HTR-8/SVneo (cell line): ENCODE measurements at places on chromosomes 1 and 21.

DNA sequence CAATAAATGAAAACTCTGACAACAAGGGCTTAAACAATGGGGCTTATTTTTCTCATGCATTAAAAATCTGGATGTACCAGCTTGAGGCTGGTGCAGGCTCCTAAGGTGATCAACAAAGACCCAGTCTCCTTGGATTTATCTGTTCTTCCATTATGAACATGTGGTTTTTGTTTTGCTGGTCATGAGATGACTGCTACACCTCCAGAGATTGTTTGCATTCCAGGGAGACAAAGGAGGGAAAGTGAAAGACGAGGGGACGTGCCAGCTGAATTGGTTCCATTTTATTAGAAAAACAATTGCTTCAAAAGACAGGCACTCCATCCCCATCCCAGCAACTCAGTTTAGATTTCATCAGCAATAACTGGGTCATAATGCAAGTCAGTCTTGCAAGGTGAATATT is 90.9 kb upstream of the KCNK1 start:
- DNase-seq = no peak

DNA sequence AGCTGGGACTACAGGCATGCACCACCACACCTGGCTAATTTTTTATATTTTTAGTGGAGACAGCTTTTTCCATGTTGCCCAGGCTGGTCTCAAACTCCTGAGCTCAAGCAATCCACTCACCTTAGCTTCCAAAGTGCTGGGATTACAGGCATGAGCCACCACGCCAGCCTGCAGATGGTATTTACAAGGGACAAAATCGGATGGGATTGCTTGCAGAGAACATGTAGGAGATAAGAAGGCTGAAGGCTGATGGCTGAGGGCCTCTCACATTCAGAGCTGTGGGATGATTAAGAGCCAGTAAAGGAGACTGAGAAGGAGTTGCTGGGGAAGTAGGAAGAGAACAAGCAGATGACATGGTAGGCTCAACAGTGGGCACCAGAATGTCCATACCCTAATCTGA is 24.0 kb upstream of the QSOX1 start:
- DNase-seq = no peak

- DNase-seq = no peak
Measured at GRCh38 chr1:199096591-199096990, 457.8 kb downstream of the PTPRC start.

DNA sequence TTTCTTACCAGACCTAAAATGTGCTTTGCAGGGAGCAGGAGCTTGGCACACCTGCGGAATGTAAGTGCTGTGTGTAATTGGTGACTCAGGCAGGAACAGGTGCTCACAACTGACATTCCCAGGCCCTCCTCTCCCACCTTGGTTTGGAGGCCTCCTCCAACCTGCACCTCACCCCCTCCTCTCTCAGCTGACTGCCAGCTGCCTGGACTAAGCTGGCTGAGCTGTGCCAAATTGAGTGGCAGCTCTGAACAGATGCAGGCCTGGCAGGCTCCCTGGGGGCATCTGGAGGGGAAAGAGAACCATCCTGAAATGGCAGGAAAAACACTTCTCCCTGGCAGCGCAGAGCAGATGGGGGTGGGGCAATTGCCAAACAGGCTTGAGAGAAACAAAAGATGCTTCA is 91.7 kb upstream of the PGBD5 start:
- DNase-seq = no peak

- no peak for DNase-seq
Measured at GRCh38 chr1:68426594-68426993, 23.2 kb downstream of the RPE65 start.

GRCh38 chr21:45433911-45434644 is 29.1 kb downstream of the COL18A1 start:
- DNase-seq = no peak

GRCh38 chr1:237763137-237763536 is 127.6 kb downstream of the ZP4 start:
- no peak for DNase-seq

GRCh38 chr1:237390823-237391222 is 348.8 kb downstream of the RYR2 start:
- DNase-seq = no peak

- DNase-seq = no peak
Measured at GRCh38 chr1:33092438-33092837, 11.5 kb downstream of the AZIN2 start.

DNA sequence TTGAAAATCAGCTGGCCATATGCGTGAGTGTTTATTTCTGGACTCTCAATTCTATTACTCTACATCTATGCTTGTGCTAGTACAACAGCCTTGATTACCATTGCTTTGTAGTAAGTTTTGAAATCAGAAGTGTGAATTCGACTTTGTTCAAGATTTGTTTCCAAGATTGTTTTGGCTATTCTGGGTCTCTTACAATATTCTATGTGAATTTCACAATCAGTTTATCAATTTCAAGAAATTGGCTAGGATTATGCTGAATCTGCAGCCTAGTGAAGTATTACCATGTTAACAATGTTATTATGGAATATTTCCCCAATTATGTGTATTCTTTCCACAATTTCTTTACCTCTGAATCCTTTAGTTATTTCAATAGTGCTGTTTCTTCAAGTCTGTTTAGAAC is 19.5 kb downstream of the SFPQ start:
- DNase-seq = no peak

- DNase-seq = no peak
Measured at GRCh38 chr1:156727492-156727891, 777 bp upstream of the METTL25B start.

GRCh38 chr1:53207726-53208125 is 11.1 kb downstream of the CPT2 start:
- DNase-seq = no peak

GRCh38 chr1:40802742-40803113 is 19.1 kb downstream of the KCNQ4 start:
- DNase-seq = no peak

GRCh38 chr1:209409780-209410179 is 173.7 kb upstream of the CAMK1G start:
- DNase-seq = no peak

DNA sequence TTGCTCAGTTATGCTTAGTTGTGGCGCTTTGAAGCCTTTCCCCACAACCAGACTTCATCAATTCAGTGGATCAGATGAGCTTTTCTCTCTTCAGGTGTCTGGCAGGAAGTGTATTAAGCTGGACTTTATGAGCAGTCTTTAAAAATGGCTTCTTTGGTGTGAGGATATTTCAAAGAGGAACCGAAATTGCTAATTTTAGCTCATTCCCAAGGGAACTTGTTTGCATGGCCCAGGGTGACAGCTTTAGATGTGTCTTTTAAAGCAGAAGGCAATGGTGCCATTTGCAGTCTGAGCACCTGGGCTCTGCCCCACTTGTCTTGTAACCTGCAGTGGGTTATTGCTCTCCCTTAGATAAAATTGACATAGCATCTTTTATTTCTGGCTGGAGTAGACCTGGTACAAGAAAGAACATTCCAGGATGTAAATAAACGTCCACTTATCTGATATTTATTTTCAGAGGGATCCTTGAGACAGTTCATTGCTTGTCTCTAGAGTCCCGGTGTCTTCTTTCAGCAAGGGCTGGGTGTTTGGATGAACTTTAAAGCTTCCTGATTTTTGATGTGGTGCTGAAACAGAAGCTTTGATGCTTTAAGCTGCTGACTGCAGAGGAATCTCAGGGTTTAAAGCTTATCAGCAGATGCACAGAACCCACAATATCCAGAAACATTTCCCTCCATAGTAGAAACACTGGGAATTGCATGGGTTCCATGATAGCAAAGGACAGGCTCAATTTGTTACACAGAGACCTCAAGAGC is 241.7 kb downstream of the ADGRL2 start:
- no peak for DNase-seq

GRCh38 chr1:193115629-193116227 is 6.1 kb upstream of the CDC73 start:
- peak; percentile 81 for DNase-seq

DNA sequence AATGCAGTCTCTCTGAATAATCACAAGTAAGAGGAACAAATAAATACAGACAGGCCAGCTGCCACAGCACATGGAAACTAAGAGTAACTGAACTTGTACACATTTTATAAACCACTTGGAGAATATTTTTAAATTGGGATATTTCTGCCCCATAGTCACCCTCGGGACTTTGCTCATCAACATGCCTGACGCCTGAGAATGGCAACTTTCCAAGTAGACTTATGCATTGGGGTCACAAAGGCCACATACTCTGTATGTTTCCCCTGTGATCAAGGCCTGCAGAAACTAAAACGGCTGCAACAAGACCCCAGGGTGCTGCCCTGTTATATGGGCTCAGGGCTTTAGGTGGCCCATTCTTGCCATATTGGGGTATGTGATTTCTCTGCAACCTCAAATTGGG is 38.3 kb upstream of the GJA5 start:
- no peak for DNase-seq

DNA sequence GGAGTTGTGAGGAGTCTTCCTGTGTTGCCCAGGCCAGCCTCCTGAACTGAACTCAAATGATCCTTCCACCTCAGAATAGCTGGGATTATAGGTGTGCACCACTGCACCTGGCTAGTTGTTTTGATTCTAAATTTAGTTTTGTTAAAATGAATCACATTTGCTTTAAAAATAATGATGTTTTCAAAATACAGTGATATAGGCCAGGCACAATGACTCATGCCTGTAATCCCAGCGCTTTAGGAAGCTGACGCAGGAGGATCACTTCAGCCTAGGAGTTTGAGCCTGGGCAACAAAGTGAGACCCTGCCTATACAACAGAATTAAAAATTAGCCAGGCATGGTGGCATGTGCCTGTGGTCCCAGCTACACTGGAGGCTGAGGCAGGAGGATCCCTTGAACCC is 24.3 kb downstream of the RTCA start:
- DNase-seq = no peak

- DNase-seq = no peak
Measured at GRCh38 chr1:20302108-20302471, 11.4 kb downstream of the VWA5B1 start.
